NCI-H187 (cell line): ENCODE measurements at places on chromosomes 5 and 9.

DNA sequence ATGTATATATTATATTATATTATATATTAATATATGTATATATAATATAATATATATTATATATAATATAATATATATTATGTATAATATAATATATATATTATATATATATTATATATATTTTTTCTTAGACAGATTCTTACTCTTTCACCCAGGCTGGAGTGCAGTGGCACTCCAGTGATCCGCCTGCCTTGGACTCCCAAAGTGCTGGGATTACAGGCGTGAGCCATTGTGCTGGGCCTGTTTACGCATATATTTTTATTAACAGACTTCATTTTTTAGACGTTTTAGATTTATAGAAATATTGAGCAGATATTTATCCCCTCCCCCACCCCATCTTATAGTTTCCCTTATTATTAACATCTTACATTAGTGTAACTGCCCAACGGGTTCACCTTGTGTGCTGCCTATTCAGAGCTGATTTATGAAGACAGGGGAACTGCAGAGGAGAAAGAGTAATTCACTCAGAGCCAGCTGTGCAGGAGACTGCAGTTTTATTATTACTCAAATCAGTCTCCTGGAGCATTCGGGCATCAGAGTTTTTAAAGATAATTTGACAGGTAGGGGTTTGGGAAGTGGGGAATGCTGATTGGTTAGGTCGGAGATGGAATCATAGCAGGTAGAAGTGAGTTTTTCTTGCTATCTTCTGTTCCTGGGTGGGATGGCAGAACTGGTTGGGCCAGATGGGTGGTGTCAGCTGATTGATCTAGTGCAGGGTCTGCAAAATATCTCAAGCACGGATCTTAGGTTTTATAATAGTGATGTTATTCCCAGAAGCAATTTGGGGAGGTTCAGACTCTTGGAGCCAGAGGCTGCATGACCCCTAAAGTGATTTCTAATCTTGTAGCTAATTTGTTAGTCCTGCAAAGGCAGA lies 93.4 kb downstream of the UNC13B start:
- no peak for DNase-seq

- DNase-seq: no peak
These were observed 9.9 kb downstream of the PTCH1 start for GRCh38 chr9:95506678-95507463.

GRCh38 chr9:104941597-104941996 lies 13.6 kb upstream of the ABCA1 start:
- no peak for DNase-seq

DNA sequence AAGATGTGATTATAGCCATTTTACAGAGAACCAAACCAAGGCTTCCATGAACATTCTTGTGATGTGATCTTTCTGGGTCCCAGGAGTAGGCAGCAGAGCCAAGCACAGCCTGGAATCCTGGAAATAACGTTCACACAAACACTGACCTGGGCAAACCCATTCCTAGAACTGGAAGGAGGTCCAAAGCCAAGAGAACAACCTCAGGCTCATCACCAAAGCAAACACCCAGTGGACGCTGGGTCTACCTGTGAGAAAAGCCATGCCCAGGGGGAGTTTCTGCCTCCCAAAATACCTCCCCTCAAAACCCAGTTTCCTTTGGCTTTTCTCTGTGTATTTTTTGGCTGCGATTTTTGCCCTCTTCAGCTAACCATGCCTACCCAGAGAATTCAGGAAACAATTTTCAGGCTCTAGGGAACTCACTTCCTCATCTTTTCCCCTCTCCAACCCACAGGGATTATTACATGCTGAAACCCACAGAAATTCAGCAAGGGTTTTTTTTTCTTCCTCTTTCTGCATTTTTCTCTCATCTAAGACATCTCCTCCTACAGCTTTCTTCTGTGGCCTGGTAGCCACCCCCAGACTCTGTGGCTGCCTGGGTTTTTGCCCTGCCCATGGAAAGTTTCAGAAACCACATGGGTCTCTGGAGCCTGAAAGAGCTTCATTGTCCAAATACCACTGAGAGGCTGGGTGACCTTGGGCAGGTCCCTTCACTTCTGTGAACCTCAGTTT lies 75.0 kb downstream of the TNC start:
- DNase-seq: no peak

DNA sequence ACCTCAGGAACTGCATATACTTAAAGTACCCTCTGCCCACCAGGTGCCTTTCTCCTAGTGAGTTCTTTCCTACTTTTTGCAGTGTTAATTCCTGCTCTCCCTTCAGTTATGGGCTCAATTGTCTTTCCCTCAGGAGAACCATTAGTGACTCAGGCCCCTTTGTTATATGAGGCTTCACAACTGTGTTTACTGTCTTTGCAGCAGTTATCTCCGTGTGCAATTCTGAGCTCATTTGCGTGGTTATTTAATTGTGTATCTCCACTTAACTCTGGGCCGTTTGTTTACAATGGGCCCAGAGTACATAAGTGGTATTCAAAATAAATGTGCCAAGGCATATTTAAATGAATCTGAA lies 9.6 kb downstream of the FBXO38 start:
- DNase-seq: peak; percentile 71

DNA sequence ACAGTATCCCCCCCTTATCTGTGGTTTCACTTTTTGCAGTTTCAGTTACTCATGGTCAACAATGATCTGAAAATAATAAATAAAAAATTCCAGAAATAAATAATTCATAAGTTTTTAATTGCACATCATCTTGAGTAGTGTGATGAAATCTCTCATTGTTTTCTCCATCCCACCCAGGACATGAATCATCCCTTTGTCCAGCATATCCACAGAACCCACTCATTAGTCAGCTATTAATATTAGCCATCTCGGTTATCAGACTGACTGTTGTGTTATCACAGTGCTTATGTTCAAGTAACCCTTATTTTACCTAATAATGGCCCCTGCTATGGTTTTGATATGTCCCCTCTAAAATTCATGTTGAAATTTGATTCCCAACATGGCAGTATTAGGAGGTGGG lies 40.7 kb downstream of the FAM114A2 start:
- no peak for DNase-seq

GRCh38 chr5:171462928-171463861 lies 43.7 kb downstream of the FGF18 start:
- no peak for DNase-seq

DNA sequence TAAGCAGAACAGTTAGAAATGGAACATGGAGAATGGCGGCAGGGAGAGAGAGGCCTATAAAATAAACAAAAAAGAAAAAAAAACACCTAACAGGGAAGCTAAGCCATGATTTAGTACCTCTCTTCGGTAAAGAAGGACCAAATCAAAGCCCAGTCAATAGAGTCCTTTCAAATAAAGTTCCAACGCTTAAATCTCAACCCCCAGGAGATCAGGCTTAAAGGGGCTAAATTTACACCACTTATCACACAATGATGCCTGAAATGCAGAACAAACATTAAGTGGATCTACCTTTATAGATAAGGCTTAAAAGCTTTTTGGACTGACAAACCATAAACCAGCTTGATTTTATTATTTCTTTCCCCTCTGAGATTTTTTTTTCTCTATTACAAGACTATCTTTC lies 66.3 kb downstream of the PRELID2 start:
- no peak for DNase-seq

DNA sequence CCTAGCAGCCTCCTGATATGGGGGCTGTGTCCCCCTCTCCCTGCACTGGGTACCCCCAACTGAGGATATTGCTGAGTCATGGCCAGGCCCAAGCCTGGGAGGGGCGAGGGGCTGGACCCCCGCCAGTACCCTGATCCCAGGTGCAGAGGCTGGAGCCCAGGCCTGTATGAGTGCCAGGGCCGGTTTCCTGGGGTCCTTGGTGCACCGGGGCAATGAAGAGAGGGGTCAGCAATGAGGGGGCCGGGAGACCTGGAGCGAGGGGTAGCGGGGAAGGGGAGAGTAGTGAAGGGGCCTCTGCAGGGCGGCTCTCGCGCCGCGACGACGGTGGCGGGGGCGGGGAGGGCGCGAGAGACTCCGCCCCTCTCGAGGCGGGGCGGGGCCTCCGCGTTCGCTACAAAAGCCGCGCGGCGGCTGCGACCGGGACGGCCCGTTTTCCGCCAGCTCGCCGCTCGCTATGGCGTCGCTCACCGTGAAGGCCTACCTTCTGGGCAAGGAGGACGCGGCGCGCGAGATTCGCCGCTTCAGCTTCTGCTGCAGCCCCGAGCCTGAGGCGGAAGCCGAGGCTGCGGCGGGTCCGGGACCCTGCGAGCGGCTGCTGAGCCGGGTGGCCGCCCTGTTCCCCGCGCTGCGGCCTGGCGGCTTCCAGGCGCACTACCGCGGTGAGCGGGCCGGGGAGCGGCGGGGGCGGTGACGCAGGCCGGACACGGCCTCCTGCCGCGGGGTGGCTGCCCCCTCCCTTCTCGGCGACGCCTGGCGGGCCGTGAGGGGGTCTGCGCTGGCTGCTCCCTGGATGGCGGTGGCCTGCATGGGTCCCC lies at the start of gene SQSTM1:
Gene SQSTM1, plus strand, starts transcription at position 423 of the 815 bp plus-strand sequence. Its CDS starts 32 bp downstream, at position 455.
- DNase-seq: peak; percentile 44

DNA sequence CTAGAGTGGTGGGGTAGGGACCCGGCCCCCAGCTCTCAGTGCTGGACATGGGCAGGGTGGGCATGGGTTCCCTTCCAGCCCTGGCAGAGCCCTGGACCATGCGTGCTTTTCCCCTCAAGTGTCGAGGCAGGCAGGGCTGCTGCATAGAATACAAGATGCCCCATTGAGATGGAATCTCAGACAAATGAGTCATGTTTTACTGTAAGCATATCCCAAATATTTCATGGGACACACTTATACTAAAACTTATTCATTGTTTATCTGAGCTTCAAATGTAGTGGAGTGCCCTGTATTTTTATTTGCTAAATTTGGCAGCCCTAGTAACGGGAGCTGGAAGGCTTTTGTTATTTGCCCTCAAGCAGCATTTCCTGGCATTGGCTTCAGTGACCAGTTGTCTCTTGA lies 3.2 kb upstream of the RNU6ATAC start:
- DNase-seq: no peak

GRCh38 chr9:131020388-131020787 lies 11.4 kb downstream of the LAMC3 start:
- no peak for DNase-seq

DNA sequence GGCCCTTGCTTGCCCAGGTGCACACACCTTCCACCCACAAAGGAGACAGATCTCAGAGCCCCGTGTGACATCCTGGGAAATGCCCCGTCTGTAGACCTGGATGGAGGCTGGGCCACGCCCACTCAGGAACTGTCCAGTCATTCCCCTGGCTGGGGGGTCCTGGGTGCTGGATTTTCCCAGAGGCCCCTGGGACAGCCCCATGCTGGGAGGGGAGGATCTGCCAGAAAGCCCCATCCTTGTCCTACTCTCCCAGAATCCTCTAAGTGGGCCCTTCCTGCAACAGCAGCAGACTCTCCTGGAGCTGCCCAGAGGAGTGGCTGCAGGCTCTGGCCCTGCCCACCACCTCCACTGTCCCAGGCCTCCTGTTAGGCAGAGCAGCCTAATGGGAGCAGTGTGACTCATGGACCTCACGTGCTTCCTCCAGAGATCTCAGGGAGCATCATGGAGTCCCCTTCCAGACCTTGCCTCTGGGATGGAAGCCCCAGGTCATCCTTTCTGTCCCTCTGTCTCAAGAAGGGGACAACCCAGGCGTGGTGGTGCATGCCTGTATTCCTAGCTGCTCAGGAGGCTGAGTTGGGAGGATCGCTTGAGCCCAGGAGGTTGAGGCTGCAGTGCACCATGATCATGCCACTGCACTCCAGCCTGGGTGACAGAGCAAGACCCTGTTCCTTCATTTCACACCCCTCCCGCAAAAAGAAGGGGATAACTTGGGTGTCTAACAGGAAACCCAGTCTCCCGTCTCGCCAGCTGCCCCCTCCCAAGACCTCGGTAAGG lies 51.7 kb downstream of the JADE2 start:
- no peak for DNase-seq

- no peak for DNase-seq
These were observed 650 bp downstream of the MRRF start for GRCh38 chr9:122265149-122265915.

GRCh38 chr5:12704955-12705354 lies 800.7 kb upstream of the CTNND2 start:
- DNase-seq: no peak

GRCh38 chr9:134640506-134641172 lies 964 bp upstream of the COL5A1 start:
- DNase-seq: no peak

- DNase-seq: no peak
These were observed 746.3 kb downstream of the CDH18 start for GRCh38 chr5:19241690-19242089.

DNA sequence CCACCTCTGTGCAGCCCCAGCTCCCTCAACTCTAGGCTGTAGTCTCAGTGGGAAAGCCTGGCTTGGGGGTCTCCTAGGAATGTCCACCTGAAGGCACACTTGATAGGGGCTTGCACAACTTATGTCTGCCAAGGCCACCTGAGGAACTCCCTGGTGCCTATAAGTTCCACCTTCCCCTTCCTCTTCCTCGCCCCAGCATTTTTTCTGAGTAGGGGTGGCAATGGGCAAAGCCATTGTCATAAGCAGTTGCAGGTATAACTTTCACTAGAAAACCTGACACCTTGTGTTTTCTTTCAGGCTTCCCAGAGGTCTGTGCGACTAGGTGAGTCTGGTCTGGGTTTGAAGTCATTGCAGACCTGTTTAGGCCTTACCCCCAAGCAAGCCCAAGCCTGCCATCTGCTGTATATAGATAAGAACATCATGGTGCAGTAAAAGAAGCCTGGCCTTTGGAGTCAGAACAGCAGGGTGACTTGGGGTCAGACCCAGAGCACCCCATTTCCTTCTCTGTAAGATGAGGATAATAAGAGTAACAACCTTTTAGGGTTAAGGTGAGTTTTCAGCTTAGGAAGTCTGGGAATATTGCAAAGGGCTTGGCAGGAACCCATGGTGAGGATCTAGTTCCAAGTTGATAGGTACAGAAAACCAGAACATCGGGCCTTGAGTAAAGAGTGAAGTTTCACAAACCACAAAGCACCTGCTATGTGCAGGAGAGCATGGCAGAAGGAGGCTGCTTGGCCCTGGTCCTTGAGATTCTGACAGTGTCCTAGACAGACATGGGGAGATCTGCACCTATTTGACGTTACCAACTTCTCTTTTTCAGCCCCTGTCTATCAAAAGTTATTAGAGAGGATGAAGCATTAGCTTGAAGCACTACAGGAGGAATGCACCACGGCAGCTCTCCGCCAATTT lies 33.8 kb downstream of the TGFBI start:
- DNase-seq: peak; percentile 30

DNA sequence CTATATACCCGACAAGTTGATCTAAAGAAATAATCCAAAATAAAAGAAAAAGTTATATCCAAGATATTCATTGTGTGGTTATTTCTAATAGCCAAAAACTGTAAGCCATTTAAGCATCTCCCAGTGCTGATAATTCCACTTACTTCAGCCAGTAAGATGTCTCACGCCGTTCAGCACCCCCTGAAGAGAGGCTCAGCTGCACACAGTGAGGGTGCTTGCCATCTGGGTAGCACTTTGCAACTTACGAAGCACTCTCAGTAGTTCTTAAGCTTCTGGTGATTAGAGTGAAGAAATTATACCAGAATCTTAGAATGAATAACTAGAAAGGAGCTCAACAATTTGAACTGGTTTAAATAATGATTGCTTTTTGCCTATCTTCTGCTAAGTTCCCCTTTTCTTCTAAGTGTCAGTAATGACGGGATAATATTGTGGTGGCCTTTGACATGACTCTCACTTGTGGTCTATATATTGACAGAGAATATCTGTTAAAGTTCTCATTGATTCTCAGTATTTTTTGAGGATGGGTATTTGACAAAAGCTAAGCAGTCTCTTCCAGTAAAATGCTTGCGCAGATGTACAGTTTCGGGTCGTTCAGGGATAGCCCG lies 26.2 kb upstream of the LTC4S start:
- DNase-seq: no peak

- DNase-seq: no peak
These were observed 3.6 kb upstream of the SNAPC4 start for GRCh38 chr9:136403538-136403914.

- no peak for DNase-seq
These were observed 107.7 kb downstream of the TENT4A start for GRCh38 chr5:6820851-6821479.
